ENCODE measurements at places on chromosomes 11 and 22.

DNA sequence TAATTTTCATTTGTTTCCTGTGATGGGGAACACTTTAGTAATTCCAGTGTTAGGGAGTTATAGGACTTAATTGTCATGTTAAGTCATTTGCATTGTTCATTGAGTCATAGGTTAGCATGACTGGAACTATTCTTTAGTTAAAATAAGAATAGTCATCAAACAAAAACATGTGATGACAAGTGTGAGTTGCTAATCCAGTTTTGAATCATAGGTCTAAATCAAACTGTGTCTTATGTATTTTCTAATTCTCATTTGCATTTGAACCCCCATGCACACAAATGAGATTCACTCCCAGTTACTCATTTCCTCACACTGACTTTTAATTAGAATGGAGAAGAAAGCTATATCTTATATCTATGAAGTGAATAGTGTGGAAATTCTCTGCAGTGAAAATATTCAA, 405.6 kb downstream of the LRRC4C start:
- DNase-seq = no peak

DNA sequence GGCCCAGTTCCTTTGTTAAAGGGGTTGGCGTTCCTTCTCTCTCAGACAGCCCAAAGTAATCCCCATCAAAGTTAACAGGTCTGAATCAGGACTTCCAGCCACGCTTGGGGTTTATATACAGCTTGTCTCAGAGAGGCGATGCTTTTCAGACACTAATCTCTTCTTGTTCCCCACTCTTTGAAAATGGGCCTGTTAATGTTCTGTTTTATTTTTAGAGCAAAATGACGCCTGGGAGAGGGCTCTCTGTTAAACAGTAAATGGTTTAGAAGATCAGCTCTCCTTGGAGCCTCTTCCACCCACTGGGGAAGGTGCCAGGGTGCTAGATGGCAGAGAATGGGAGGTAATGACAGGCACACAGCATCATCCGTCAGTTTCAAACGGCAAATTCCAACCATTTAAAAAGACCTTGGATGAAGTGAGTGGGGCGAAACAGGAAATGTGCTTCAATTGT, 235.9 kb upstream of the NARS2 start:
- no peak for DNase-seq

DNA sequence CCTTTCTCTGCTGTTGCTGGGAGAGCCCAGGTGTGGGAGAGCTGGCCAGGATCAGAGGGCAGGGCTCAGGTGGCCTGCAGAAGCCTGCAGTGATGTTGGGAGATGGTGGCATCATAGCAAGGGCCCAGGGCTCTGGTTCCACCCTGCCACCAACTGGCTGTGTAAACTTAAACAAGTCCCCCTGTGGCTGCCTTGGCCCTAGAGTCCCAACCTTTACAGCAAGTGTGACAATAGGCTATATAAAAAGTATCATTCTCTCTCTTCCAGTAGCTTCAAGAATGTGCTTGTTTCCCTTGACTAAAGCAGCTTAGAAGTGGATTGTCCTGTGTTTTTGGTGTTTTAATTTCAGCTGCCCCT, 201.8 kb upstream of the E2F8 start:
- no peak for DNase-seq

DNA sequence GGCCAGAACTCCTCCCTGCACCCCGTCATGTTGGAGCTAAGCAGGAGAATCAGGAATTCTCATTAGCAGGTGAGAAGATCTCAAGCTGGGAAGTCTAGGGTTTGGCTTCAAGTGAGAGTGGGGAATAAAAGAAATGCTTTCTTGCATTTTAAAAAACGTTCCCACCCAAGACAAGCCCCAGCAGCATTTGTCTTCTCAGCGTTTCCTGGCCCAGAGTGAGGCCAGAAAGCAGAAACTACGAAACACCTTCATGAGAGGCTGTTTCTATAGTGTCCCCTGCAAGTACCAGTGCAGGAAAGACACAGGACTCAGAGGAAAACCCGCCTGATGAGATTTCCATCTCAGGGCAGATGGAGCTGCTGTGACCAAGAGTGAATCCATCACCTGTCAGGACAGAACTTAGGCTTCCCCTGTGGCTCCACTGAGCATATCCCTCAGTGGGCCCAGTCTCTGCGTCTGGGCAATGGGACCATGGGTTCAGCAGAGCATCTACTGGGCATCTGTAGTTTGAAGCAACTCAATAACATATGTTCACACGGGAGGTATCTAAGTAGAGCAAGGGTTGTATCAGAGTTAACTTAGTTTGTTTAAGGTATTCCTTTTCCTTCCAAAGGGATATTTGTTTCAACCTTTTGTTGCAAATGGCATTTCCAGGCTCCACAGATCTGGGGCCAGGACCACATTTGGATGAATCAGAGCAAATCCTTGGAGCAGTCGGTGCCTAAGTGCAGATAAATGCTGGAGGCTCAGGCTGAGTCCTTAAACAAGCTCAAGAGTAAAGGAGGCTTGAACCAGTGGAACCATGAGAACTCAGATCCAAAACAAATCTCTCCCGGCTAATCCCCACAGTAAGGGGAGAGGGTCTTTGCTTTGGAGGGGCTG, 548.3 kb downstream of the MIAT start:
- DNase-seq = no peak

GRCh38 chr11:8867035-8867434, 44.0 kb upstream of the AKIP1 start:
- DNase-seq = no peak

DNA sequence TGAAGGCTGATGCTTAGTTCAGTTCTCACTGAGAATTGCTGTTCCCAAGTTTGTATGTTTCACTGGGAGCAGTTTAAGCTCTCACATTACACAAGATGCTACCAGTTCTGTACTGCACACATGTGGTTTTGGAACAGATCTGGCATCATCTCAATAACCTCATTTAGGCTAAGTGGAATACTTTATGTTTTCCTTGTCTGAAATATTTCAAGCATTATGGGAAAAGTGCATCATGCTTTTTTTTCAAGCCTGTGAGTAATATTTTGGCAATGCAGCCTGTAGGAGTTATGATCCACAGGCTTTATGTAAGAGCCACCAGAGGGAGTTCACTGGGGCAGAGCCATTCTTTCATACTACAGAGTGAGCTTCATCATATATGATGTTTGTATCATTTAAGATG, 141.5 kb downstream of the OR4C45 start:
- no peak for DNase-seq

DNA sequence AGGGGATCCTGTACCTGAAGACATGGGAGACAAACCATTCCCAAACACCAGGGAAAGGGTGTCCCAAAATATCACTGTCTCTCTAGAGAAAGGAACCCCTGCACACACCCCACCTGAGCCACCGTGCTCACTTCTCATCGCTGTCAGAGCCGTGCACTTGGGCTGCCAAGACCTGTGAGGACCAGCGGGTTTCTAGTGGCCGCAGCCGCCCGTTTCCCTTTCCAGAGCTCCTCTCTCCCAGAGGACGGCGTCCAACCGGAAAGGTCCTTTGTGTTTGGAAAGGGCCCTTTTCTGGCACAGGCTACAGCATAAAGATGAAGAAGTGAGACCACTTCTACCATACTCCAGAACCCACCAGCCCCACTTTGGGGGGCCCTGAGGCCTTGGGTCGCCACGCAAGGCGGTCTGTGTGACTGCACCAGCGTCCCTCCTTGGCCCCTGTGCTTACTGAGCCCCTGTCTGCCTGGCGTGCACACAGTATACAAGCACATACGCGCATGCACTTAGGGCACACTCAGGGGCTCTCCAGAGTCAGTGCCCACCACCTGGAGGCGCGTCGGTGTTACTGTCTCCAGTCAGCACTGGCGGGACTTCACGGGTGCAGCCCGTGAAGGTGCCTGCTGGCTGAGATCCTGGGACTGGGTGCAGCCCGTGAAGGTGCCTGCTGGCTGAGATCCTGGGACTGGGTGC, 381.8 kb downstream of the TBC1D22A start:
- DNase-seq = no peak

- no peak for DNase-seq
Observed at GRCh38 chr11:794766-795633, 3.1 kb downstream of the SLC25A22 start.

GRCh38 chr11:76841923-76842452, 18.7 kb upstream of the ACER3 start:
- DNase-seq = no peak

DNA sequence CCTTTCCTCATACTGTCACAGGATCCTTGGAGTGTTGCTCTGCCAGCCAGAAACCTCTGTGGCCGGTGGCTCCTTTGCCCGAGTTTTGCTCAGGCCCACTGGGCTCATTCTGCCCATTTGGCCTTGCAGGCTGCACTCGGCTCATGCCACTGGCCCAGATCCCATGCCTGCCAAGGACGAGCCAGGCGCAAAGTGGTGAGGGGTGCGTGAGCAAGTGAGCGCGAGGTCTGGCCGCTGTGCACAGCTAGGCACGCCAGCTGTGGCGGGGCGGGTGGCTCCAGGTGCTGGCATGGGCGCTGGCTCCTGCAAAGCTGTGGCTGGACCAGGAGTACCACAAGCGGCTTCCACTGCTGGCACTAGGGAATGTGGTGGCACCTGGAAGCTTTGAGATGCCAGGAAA, 2.8 kb upstream of the RNF141 start:
- DNase-seq = no peak

DNA sequence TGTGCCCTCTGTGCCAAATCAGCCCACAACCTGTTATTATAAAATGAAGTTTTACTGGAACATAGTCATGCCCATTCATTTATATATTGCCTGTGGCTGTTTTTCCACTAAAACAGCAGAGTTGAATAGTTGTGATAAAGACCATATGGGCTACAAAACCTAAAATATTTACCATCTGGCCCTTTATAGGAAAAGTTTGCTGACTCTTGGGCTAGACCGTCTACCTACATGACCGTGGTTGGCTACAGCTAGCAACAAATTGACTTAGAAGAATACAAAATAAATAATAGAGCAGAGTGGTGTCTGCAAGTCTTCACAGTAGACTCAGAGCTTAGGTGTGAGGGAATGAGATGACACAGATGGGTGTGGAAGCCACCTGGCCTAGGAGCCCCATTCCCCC, 11.2 kb upstream of the IL18BP start:
- no peak for DNase-seq

DNA sequence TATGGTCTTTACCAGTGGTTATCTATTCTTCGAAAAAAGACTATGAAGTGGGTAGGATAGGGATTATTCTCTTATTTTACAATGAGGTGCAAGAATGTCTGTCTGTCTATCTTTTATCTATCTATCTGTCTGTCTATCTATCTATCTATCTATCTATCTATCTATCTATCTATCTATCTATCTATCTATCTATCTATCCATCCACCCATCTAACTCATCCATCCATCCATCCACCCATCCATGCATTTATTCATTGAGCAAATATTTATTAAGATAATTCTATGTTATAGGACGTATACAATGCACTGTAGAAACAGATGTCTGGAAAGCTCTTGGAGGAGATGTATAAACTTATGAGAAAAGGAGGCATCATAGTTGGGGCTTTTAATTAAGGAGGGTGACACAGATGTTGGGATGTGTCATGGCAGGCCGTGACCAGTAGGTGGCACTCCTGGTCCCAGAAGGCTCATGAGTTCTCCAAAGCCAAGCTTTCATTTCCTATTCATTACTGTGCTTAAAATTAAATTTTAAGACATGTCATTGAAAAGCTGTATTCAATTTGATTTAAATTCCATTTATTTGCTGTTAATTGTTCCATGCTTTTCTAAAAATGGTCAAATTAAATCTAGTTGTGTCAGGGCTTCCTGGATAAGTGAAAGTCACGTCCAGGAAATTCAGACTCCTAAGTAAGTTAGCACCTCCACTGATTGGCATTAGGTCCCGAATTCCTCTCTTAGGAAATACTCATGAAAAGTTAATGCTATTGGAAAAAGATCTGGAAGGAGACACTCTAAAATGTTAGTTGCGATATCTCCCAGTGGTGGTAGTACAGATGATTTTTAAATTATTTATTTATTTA, 19.0 kb upstream of the E2F8 start:
- DNase-seq = peak; percentile 80

- DNase-seq = no peak
Observed at GRCh38 chr11:14619603-14620531, 23.7 kb upstream of the PDE3B start.

DNA sequence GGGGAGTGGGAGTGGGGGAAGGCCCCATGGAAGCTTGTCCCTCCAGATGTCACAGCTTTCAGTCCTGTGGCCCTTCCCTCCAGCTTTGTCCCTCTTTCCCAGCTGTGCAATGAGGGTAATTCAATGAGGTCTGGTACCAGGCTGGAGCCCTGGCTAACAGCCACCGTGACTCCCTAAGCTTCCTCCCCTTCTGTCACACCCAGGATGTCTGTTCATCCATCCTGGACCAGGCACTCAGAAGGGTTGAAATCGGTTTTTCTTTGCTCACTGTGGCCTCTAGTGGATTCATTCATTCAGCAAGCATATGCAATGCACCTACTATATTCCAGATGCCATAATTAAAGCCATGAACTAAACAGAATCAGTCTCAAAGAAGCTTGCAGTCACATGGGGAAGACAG, 38.7 kb downstream of the SYT13 start:
- DNase-seq = no peak

DNA sequence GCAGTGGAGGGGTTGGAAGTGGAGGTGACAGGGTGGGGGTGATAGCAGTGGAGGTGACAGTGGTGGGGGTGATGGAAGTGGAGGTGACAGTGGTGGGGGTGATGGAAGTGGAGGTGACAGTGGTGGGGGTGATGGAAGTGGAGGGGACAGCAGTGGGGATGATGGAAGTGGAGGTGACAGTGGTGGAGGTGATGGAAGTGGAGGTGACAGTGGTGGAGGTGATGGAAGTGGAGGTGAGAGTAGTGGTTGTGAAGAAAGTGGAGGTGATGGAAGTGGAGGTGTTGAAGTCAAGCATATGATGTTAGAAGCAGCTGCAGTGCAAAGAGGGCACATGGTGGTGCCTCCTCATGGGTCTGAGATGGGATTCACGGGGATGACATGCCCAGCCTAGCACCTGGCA, 141.5 kb downstream of the CACNA1I start:
- DNase-seq = no peak

All from activated CD8-positive, alpha-beta memory T cell treated with anti-CD3 and anti-CD28 coated beads, Interleukin-2, amount 10 ng/mL, durations not matched to agents 7 days and 5 days (primary cell).